ENCODE measurements at places on chromosomes 4 and X.
A peak's percentile ranks its signal among the peaks of the same experiment; 100 is the strongest.

GRCh38 chr4:135185256-135185655 lies 983.7 kb upstream of the PABPC4L start:
- DNase-seq = no peak

DNA sequence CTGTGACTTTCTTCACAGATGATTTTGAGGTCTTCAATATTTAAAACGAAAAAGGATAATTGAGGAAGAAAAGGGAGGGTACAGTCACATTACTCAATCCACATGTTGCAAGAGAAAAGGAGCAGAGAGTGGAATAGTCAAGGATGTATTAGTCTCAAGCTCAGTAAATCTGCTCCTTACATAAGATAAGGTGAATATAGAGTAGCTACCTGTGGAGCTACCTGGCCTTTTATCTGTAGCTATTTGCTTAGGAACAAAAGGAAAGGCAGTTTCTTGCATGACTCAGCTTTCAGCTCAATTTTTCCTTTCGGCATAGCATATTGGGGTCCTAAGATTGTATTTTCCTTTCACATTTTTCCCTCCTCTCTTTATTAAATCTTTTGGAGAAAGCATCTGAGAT lies 26.3 kb upstream of the ACTRT1 start:
- DNase-seq = no peak

GRCh38 chr4:7266525-7267292 lies 74.4 kb downstream of the SORCS2 start:
- DNase-seq = no peak

DNA sequence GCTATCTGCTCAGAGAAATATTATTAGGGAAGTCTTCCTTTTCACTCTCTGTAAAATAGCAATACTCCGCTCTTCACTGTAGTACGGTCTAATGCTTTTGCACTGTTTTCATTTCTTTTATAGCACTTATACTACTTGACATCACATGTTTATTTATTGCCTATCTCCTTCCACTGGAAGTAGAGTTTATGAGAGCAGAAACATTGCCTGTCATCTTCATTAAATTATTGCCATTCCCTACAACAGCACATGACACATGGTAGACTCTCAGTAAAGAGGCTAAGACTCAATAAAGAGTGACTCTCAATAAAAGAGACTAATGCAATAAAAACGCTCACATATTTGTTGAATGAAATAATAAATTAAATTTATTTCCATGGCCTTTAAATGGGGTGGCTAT lies 241.3 kb upstream of the MAGEC2 start:
- DNase-seq = no peak

DNA sequence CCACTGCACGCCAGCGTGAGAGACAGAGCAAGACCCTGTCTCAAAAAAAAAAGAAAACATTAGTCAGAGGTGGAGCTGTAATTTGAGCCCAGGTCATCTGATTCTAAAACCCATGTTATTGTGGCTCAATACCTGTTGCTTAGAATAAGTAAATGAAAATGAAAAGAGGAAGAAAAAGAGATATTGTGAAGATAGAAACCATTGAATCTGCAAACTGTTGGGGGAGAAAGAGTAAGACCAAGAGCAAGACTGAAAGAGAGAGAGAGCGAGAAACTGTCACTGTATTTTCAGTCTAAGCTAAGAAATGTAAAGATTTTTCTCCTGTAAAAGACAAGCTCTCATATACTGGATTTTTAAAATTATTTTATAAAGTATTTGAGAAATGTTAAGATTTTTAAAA lies 9.7 kb upstream of the IGSF1 start:
- no peak for DNase-seq

GRCh38 chr4:14925471-14925870 lies 76.8 kb upstream of the CPEB2 start:
- no peak for DNase-seq

GRCh38 chrX:110805303-110805702 lies 9.7 kb upstream of the CHRDL1 start:
- no peak for DNase-seq

DNA sequence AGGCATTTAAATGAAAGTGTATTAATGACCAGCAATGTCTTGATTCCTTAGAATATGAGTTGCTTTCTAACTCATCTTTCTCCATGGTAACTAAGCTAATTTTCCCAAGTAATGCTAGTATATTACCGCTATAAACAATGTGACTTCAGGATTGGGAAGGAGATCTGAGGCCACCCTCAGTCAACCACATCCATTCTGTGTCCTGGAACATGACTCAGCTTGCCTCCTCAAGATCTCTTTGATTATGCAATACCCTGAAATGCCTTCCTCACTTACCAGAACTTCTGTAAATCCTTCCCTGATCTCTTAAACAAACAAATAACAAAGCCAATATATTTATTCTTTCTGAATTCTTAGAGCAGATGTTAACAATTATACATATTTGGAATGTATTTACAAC lies 1495.5 kb downstream of the PCDH18 start:
- DNase-seq = no peak

- no peak for DNase-seq
Measured at GRCh38 chr4:136687118-136687517, 845.2 kb downstream of the PCDH18 start.

- DNase-seq = no peak
Measured at GRCh38 chrX:68989456-68989855, 160.6 kb downstream of the EFNB1 start.

DNA sequence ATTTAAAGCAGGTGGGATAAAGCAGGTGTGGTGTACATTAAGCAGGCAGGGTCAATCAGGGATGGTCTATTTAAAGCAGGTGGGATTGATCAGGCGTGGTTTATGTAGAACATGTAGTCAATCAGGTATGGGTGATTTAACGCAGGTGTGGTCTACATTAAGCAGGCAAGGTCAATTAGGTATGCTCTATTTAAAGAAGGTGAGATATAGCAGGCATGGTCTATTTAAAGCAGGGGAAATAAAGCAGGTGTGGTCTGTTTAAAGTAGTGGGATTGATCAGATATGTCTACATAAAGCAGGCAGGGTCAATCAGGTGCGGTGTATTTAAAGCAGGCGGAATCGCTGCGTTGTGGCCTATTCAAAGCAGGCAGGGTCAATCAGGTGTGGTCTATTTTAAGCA lies 88.6 kb upstream of the MXRA5 start:
- no peak for DNase-seq

DNA sequence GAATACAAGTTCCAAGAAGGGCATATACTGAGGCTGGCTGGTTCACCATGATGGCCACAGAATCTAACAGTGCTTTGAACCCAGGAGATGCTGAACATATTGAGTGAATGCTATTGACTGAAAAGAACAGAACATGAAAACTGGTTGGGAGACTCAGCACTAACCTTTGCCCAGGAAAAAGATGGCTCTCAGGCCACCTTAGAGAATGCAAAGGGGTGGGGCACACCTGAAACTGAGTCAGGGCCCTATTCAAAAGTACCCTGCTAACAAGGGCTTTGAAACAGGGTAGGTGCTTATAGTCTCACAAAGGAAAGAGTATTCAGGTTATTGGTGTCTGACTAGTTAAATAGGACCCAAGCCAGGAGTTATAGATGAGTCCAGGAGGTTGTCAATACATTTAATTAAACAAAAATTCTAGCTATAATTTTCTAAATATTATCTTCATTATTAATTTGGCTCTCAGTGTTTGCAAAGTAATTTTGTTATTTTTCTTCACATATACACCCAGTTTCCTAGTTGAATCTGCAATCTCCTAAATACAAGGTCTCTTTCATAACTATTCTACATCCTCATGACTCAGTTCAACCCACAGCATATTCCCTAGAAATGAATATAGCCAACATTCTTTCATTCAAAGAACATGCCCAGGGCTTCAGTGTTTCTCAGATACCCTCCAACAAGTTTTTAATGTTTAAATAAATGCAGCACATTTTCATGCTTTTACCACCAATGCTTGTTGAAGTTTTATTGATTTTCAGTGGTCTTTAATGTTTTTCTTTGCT lies 144.2 kb upstream of the RAPGEF2 start:
- no peak for DNase-seq

GRCh38 chrX:30679369-30679768 lies 26.1 kb downstream of the GK start:
- DNase-seq = no peak

GRCh38 chr4:5200513-5200912 lies 149.2 kb downstream of the STK32B start:
- DNase-seq = no peak

DNA sequence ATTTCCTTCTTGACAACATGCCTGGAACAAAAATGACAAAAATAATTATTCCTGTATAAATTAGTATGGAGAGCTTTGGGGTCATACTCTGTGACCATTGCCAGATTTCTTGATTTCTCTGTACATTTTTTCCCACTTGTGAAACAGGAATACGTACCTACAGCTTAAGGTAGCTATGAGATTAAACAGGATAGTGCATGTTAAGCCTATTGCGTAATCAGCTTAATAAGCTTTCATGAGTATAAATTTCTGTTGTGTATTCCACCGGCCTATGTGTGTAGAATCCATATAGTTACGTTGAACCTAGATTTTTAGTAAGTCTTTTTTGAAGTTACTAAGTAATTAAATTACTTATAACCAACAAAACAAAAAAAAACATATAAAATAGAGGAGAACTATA lies 334.9 kb downstream of the DCTD start:
- no peak for DNase-seq

DNA sequence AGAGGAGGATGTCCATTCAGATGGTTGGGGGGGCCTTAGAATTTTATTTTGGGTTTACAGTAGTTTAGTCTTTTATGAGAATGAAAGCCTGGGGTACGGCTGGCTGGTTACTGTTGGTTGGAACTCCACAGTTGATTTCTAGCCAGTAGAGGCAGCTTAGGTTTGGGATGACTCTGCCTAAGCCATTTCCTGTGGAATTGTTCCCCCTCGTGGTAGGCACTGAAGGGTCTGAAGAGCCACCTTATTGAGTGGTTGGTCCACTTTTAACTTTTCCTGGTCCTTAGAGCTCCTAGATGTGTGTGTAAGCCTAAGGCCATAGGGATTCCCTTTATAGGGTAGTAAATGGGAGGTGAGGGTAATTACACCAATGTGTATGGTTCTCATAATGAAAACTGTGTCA lies 19.7 kb downstream of the SPIN3 start:
- DNase-seq = no peak

DNA sequence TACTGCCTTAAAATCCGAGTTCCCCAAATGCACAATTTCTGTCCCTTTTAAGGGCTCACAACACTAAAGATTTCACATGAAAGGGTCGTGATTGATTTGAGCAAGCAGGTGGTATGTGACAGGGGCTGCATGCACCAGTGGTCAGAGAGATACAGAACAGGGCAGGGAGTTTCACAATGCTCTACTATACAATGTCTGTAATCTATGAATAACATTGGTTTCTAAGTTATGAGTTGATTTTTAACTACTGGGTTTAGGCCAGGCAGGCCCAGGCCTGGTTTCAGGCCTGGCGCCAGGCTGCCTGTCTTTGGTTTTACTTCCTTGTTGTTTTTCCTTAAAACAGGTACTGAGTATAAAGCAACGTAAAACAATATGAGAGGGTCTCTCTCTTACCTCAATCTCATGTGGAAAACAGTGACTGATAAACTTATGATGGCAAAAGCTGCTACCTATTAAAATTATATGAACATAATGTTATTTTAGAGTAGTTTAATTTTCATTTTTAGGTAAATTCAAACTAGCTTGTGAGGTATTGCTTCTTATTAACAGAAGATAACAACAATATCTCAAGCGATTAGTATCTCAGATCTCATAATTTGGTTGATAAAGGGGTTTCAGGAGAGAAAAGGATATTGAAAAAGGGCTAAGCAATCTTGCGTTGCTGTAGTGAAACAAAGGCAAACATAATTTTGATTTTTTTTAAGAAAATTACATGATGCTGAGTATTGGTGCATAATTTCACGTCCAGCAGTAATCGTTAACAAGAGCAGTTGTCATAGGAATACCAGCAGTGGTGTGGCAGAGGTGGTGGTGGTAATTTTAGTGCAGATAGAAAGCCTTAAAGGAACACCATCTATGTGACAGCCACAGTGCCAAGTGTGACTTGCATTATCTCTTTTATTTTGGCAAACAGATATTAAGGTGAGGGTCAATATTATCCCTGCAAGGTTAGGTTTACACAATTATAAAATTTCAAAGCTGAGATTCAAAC lies 944.4 kb upstream of the GRID2 start:
- DNase-seq = no peak

DNA sequence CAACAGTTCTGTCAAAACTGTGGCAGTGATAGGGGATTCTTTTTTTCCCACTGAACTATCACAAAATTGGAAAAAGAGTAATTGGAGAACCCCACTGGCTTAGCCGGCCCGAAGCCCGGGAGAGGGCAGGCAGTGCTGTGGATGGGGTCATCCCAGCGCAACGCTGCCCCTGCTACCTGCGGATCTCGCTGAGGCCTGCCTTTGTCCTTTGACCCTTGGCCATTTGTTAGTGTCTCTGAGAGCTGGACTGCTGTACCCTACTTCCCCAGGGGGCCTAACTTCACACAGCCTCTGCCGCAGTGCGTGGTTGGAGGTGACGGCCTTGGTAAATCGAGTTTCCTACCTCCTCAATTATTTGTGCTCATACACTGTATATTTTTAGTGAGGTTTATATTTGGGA lies 43.0 kb upstream of the MSANTD1 start:
- no peak for DNase-seq

DNA sequence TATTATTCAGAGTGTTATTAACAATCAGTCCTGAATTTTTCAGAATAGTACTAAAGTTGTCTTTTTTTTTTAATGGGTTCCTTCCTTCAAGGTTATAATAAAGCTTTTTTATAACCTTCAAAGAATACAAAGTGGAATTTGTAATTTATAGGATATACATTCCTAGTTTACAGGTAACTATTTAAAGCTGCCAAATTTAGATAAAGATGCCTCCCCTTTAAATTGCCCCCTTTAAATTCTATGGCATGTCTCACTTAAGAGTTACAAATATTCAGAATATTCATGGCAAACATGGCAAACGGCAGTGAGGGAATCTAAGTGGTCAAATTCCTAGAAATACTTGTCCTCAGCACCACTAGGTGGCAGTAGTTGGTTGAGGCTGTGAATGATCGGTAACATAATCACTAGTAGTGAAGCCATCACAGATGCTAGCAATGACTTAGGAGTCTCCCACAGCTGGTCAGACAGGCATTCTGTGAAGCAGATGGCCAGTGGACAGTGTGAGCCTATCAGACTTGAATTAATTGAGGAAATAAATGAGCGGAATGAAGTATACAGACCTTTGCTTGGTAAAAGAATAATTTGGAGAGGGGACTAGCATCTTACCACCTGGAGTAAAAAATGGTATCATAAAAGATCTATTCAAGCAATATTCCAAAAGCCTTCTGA lies 86.4 kb downstream of the CBR4 start:
- DNase-seq = peak; percentile 18
